ENCODE measurements at places on chromosomes 11 and 22.

GRCh38 chr22:25104367-25104766, 95.3 kb upstream of the CRYBB3 start:
- no peak for DNase-seq

DNA sequence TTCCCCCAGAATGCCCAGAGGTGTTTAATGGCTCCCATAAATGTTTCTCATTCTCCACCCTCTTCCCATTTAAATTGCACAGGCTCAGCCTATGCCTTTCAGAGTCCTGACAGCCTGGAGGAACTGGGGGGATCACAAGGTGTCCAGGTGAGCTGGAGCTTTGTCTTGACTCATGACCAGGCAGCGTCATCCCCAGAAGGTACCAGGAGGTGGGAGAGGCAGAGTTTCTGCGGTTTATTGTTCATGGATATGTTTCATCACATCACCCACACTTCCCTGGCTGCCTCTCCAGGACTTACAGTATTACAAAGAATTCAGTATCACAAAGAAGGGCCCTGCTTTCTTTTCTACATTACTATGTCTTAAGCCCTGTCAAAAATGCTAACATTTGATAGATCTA, 103.2 kb upstream of the GALNT18 start:
- no peak for DNase-seq

DNA sequence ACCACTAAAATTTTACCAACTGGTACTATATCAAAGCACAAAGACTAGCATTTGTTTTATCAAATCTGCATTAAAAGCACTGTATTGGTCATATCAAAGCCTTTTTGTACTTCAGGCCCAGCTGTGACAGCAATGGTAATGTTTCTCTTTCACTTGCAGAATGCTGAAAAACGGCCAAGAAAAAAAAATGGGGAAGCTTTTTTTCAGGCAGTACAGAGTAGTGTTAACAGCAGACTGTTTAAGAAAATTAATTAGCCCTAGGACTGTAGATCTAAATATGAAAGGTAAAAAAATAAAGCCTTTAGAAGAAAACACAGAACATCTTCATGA, 33.3 kb downstream of the DENND5A start:
- DNase-seq: no peak

DNA sequence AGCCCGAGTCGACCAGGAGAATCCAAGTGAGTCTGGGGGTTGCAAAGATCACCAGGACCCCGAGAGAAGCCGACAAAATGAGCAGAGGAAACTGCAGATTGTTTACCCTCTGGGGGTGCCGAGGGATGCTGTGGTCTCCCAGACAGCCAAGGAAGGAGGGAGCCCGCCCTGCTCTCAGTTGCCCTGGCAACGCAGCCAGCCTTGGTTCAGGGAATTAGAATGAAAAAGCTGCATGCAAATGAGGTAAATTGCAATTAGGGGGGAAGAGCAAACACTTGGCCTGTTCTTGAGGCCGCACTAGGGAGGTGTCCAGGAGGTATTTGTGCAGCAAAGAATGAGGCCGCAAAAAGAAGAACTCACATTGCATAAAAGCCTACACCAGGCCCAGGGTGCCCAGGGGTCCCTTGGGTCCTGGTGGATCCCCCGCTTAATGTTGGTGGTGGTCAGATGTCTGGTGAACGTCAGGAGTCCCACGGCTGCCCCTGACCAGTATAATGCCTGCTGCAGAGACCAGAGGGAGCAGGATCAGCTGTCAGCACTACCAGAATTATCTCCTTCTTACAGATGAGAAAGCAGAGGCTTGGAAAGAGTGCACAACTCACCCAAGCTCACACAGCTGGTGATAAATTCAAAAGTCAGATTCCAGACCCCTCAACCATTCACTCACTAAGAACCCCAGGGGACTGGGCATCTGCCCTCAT, 40.3 kb upstream of the ATXN10 start:
- no peak for DNase-seq

DNA sequence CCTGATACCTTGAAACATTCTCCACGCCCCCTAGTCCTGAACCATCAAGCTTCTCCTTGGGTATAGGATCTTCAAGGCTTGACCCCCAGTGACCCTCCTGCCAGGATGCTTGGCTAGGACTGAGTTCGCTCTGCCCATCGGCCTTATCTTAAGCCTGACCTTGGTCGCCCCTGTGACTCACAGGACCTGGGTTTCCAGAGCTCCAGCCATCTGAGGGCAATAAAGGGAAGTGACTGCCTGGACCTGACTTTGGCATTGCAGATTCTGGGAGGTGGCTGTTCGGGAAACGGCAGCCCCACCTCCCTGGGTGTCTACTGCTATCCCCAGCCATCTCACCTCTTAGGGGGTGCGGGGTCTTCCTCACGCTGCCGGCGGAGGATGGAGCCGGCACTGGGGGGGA, 15.4 kb downstream of the CARD10 start:
- DNase-seq: no peak

GRCh38 chr22:29879753-29880152, 3.2 kb upstream of the MTMR3 start:
- no peak for DNase-seq

GRCh38 chr22:43402128-43402527, 9.7 kb upstream of the MPPED1 start:
- DNase-seq: no peak

GRCh38 chr22:28015676-28016601, 96.9 kb upstream of the PITPNB start:
- no peak for DNase-seq

- DNase-seq: peak; percentile 16
Measured at GRCh38 chr11:126061707-126062678, 673 bp downstream of the CDON start.

- no peak for DNase-seq
Measured at GRCh38 chr11:115092516-115092915, 411.7 kb downstream of the CADM1 start.

DNA sequence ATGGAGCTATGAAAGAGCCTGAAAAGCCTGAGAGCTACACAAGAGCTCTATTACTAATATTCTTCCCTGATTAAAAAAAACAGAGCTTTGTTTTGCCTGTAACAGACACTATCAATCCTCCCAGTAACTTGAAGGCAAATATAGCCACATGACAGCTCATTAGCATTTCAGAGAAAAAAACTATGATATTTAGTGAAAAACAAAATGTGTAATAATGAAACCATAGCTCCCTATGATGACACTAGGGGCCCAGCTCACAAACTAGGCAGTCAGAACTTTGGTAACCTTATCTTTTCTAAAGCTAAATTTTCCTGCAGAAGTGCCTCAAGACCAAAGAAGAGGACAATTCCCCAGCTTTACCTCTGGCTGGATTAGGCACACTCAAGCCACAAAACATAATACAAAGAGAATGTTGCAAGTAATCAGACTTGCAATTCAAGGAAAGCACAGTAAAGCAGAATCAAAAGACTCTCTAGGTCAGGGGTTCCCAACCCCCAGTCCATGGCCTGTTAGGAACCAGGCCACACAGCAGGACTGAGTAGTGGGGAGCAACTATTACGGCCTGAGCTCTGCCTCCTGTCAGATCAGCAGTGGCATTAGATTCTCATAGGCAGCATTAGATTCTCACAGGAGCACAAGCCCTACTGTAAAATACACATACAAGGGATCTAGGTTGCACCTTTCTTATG, 53.3 kb downstream of the MRTFA start:
- no peak for DNase-seq

DNA sequence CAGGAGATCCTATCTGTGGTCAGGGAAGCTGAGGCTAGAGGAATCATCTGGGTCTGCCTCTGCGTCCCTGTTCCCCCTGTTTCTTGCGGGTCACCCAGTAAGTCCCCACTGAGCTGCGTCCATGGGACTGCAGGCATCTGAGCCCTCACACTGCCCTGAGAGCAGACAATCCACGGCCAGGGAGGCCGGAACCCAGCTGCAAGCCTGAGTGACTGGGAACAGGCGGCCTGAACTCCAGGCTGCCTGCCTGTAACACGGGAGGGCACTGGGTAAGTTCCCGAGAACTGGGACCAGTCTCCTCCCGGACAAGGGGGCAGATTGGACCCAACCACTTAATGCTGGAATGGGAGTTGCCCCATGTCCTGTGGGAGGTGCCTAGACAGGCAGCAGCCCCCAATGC, 727.4 kb downstream of the BRD1 start:
- no peak for DNase-seq

- DNase-seq: no peak
Measured at GRCh38 chr11:93623179-93623578, 38.3 kb upstream of the CEP295 start.

DNA sequence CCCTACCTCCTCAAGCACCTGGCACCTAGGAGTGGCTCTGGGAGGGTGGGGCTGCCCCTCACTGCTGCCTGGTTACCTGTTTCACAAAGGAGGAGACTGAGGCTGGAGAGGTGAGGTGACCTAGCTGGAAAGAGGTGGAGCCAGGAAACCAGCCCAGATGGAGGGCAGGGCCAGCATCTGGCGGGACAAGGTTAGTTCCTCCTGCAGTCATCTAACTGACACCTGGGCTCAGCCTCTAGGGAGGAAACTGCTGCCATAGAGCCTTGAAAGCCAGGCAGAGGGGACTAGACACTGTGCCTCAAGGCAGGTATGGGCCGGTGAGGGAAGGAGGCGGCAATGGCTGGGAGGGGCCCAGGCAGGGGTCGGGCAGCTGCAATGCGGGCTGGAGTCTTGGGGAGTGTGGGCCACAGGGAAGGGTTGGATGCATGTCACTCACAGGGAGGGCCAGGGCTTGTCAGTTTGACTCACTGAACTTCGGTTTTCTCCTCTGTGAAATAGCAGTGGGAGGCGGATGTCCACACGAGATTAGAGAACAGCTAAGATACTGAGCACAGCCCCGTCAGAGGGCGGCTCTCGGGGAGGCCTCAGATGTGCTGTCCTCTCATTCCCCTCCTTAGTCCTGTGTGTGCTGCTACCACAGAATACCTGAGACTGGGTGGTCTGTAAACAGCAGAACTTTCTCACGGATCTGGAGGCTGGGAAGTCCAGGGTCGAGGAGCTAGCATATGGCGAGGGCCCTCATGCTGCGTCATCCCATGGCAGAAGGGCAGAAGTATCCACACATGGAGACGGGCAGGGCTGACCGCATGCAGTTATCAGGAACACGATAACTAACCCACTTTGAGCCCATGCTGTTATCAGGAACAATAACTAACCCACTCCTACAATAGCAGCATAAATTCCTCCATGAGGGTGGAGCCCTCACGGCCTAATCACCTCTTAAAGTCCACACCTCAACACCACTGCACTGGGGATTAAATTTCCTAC, 16.1 kb downstream of the MGAT3 start:
- DNase-seq: no peak
